ENCODE measurements at places on chromosomes 7 and 10.
A peak's percentile ranks its signal among the peaks of the same experiment; 100 is the strongest.

GRCh38 chr7:30379131-30379530 is 94.7 kb downstream of the ZNRF2 start:
- H3K27me3 ChIP-seq: no peaks in the 10 kb centered on the region
- no peak overlapping the region for H3K4me3 ChIP-seq
- no peaks in the 10 kb centered on the region for H3K4me1 ChIP-seq
- H3K27ac ChIP-seq: no peak overlapping the region

DNA sequence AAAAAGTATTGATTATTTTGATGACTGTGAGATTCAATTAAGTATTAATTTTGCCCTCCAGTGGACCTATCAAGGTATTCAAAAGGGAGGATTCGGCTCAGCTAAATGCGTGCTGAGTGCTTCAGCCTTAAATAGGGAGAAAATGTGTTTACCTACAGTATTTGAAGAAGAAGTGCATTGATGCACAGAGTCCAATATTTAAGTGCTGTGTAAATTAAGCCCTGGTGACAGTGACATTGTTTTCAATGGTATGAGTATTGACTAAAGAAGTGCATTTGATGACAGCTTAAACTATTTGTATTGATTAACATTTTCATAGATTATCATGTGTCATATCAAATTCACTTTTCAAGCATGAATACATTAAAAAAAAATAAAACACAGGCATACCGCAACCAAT is 106.6 kb downstream of the POU6F2 start:
- no peak overlapping the region for H3K27ac ChIP-seq
- no peaks in the 10 kb centered on the region for H3K4me1 ChIP-seq
- H3K27me3 ChIP-seq: peaks cover 42% of the 10 kb centered on the region
- no peaks in the 10 kb centered on the region for H3K36me3 ChIP-seq
- no peak for ATAC-seq

GRCh38 chr10:126060261-126060931 is 164.0 kb downstream of the FANK1 start:
- H3K4me3 ChIP-seq: no peak overlapping the region
- H3K36me3 ChIP-seq: no peaks in the 10 kb centered on the region
- ATAC-seq: peak; percentile 23
- H3K27ac ChIP-seq: no peak overlapping the region

DNA sequence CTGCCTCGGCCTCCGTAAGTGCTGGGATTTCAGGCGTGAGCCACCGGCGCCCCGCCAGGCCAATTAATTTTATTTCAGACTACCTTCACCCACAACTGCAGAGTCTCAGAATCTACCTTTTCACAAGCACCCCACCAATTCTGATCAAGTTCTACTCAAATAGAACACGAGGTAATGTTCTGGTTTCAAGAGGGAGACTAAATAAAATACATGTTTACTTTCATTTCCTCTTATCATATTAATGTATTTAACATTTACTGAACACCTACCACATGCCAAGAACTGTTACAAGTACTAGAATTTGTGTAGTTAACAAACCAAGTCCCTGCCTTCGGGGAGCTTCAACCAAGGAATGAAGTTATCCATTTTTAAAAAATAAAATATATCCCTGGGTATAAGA is 25.5 kb upstream of the RGS10 start:
- H3K4me3 ChIP-seq: no peak overlapping the region
- no peak for ATAC-seq
- no peaks in the 10 kb centered on the region for H3K27me3 ChIP-seq
- H3K4me1 ChIP-seq: peaks cover 17% of the 10 kb centered on the region
- H3K27ac ChIP-seq: no peak overlapping the region
- no peaks in the 10 kb centered on the region for H3K36me3 ChIP-seq

DNA sequence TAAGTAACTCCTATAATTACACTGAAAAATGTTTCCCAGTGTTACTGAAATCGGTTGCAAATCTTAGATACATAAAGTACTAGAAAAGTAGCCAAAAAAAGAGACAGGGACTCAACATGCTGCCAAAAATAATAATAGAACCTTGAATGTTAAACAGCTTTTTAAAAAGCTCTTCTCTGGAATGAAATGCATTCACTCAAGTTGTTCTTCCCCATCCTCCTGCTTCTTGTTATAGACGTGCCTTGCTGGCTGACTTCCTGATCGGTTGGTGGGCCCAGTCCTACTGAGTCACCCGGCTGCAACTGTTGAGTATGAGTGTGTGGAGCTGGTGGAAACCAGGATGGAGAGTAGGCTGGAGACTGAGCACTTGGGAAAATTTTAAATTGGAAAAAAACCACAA is 30.6 kb upstream of the RAPGEF5 start:
- no peak overlapping the region for H3K27ac ChIP-seq
- H3K36me3 ChIP-seq: no peaks in the 10 kb centered on the region
- no peak overlapping the region for H3K4me3 ChIP-seq
- H3K4me1 ChIP-seq: no peaks in the 10 kb centered on the region
- H3K27me3 ChIP-seq: no peaks in the 10 kb centered on the region

- ATAC-seq: no peak
- H3K27me3 ChIP-seq: no peaks in the 10 kb centered on the region
- no peaks in the 10 kb centered on the region for H3K36me3 ChIP-seq
- H3K27ac ChIP-seq: no peak overlapping the region
- no peak overlapping the region for H3K4me3 ChIP-seq
Observed at GRCh38 chr7:108008827-108009226, 5.9 kb upstream of the LAMB1 start.

GRCh38 chr10:13867822-13868221 is 281.1 kb downstream of the PRPF18 start:
- H3K27ac ChIP-seq: no peak overlapping the region
- no peaks in the 10 kb centered on the region for H3K4me1 ChIP-seq
- no peak for ATAC-seq
- H3K4me3 ChIP-seq: no peak overlapping the region
- no peaks in the 10 kb centered on the region for H3K27me3 ChIP-seq

DNA sequence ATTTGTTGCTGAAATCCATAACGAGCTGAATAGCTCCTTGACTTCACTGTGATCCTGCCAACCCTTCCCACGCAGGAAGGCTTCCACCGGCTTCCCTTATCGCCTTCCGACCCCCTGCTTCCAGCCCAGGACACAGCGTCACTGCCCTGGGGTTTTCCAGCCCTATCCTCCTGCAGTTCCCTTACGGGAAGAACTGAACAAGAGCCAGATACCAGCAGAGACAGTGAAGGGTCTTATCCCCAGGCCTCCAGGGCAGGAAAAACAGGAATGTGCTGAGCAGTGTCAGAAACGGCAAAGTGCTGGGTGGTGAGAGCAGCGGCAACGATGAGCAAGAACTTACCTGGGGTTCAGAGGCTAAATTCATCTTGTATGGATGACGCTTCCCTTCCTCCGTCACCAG is 22.4 kb downstream of the PDLIM1 start:
- peak overlapping the region; percentile 48 for H3K27ac ChIP-seq
- peaks cover 20% of the 10 kb centered on the region for H3K4me1 ChIP-seq
- no peaks in the 10 kb centered on the region for H3K27me3 ChIP-seq

DNA sequence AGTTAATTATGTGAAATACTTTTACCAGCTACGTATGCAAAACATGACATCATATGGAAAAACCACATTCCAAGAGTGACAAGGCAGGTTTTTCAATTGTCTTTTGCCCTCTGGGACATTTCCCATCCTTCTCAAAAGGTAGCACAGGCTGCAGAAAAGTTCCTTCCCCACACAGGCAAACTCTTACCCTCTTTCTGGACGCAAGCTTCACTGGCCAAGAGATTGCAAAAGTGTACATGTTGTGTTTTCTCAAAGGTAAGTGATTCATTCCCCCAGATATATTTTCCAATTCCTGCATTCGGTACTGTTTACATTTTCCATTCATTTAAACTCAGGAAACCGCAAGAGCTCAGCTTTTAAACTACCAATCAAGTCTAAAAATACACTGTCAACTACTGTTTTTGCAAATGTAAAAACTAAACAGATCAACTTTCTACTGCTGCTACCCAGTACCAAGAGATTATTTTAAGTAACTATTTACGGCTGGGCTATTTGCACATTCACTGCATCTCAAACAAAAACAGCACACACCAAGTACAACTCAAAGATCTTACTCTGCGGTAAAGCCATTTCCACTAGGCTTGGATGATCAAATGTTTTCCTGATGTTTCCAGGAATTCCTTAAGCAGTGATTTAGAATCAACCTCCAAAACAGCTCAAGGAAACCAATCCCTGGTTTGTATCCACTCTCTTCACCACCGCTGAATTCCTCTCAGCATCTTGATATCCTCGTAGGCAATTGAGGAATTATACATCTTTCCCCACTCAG is 233.6 kb upstream of the CCDC6 start:
- H3K36me3 ChIP-seq: no peaks in the 10 kb centered on the region
- H3K27me3 ChIP-seq: no peaks in the 10 kb centered on the region
- H3K27ac ChIP-seq: no peak overlapping the region
- no peaks in the 10 kb centered on the region for H3K4me1 ChIP-seq

DNA sequence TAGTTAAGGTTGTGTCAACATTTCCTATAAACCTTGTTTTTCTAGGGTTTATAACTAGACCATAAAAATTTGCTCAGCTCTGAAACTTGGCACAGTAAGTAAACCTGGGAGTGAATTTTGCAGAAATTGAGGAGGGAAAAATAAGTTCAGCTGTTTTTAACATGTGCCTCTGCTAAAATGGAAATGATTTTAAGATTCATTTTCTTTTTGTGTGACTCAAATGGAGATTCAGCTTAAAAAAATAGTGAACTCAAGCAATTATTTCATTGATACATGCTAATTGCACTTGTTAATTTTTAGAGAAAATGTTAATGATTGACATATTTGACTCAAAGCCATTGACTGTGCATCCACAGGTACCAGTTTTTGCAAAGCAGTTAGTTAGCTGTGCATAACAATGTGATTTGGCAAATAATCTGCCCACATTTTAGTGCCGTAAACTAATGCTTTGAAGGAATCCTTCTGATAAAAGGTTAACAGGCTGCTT is 68.5 kb upstream of the ZNF438 start:
- ATAC-seq: no peak
- no peaks in the 10 kb centered on the region for H3K4me1 ChIP-seq
- no peak overlapping the region for H3K4me3 ChIP-seq
- no peak overlapping the region for H3K27ac ChIP-seq
- no peaks in the 10 kb centered on the region for H3K36me3 ChIP-seq

- no peak for ATAC-seq
- H3K27me3 ChIP-seq: no peaks in the 10 kb centered on the region
- no peaks in the 10 kb centered on the region for H3K4me1 ChIP-seq
- H3K36me3 ChIP-seq: peaks cover 61% of the 10 kb centered on the region
- H3K4me3 ChIP-seq: no peak overlapping the region
- no peak overlapping the region for H3K27ac ChIP-seq
Observed at GRCh38 chr10:91944880-91945630, 21.5 kb downstream of the BTAF1 start.

GRCh38 chr10:117936141-117936540 is 110.6 kb downstream of the RAB11FIP2 start:
- H3K27ac ChIP-seq: no peak overlapping the region
- no peaks in the 10 kb centered on the region for H3K27me3 ChIP-seq
- H3K36me3 ChIP-seq: no peaks in the 10 kb centered on the region
- no peaks in the 10 kb centered on the region for H3K4me1 ChIP-seq
- H3K4me3 ChIP-seq: no peak overlapping the region

DNA sequence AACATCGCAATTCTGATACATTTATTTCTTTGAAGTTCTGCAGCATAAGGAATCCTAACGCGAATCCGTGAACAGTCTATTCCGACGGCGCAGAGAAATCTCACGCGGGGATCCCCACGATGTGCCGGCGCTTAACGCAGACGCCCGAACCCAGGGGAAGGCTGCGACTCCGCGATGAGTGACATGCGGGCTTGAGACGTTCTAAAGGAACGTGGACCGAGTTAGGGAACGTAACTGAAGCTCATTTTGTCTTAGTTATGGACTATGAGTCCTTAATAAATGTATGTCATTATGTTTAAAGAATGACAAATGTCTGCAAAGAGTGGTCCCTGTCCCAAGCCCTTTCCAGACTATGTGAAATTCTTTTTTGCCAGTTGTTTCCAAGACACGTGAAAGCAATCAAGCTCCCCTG is 995 bp upstream of the PARD3 start:
- no peak for ATAC-seq
- peak overlapping the region; percentile 93 for H3K27ac ChIP-seq
- peak overlapping the region; percentile 86 for H3K4me3 ChIP-seq
- H3K36me3 ChIP-seq: no peaks in the 10 kb centered on the region
- H3K4me1 ChIP-seq: peaks cover 11% of the 10 kb centered on the region
- H3K27me3 ChIP-seq: no peaks in the 10 kb centered on the region

DNA sequence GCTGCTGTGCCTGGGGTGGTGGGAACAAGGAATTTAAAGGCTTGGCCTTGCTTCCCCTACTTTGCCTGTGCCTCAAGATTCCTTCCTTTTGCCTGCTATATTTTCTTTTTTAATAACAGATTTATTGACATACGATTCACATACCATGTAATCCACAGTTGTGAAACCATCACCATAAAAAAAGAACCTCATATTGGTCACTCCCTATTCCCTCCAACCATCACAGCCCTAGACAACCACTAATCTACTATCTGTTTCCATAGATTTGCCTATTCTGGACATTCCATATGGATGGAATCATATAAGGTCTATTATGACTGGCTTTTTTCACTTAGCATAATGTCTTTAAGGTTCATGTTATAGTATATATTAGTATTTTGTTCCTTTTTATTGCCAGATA is 59.3 kb upstream of the TRIM8 start:
- H3K27ac ChIP-seq: no peak overlapping the region
- no peaks in the 10 kb centered on the region for H3K4me1 ChIP-seq
- H3K4me3 ChIP-seq: no peak overlapping the region
- no peaks in the 10 kb centered on the region for H3K27me3 ChIP-seq
- ATAC-seq: no peak

DNA sequence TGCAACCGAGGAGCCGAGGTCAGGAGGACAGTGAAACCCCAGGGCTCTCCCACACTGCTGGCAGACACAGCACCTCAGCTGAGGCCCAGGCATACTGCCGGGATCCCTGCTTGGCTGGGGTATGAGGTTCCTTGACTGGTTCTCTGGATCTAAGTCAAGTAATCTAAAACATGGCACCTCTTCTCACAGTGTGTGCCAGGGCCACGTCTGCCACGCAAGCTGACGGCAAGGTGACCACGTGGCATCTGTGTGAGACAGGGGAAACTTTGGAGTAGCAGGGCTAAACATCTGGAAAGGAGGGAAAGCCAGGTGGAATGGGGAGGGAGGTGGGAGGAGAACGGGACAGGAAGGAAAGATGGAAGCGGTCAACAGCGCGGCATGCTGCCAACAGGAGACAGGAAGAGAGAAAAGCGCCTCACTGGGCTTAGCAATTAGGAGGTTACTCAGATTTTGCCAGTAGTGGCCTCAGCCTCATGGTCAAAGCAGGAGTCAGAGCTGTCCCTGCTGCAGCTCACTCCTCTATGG is 103.7 kb downstream of the CXCL12 start:
- peaks cover 7% of the 10 kb centered on the region for H3K4me1 ChIP-seq
- peak; percentile 46 for ATAC-seq
